ENCODE measurements at places on chromosomes 5 and 9. TPM values are rescaled to one million over a fixed set of nuclear protein-coding genes. Genes with fewer than 3 reads are reported as not detected.

The FCN2 gene
- not detected for total RNA-seq

DNA sequence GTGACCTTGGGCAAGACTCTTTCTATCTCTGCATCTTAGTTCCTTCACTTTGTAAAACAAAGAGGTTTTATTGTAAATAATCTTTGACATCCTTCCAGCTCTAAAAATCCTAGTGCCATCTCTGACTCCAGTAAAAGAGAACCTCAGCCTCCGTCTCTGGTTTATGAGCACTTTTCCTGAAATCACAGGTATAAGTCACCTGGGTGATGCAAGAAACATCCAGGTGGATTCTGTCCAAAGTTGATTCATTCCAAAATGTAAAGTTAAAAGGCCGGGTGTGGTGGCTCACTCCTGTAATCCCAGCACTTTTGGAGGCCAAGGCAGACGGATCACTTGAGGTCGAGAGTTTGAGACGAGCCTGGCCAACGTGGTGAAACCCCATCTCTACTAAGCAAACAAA lies 21.1 kb upstream of the UBAP2 start:
- H3K36me3 ChIP-seq, result no peaks in the 10 kb centered on the region
- no peaks in the 10 kb centered on the region for H3K27me3 ChIP-seq
- no peak for DNase-seq
- no peak overlapping the region for H3K27ac ChIP-seq
- H3K4me3 ChIP-seq, result no peak overlapping the region
- no peaks in the 10 kb centered on the region for H3K4me1 ChIP-seq

The HRH2 gene
- total RNA-seq, result 9.3 TPM

- H3K27me3 ChIP-seq, result peaks cover 29% of the 10 kb centered on the region
- no peak for DNase-seq
- no peaks in the 10 kb centered on the region for H3K36me3 ChIP-seq
- no peak overlapping the region for H3K27ac ChIP-seq
- no peak overlapping the region for H3K4me3 ChIP-seq
Observed at GRCh38 chr9:115115924-115116323, 2.0 kb downstream of the TNC start.

The FBXL7 gene
- total RNA-seq, result 17.8 TPM

GRCh38 chr5:438481-438981 lies 4.4 kb upstream of the EXOC3 start:
- H3K4me1 ChIP-seq, result peaks cover 4% of the 10 kb centered on the region
- no peak overlapping the region for H3K4me3 ChIP-seq
- H3K36me3 ChIP-seq, result no peaks in the 10 kb centered on the region
- H3K27me3 ChIP-seq, result no peaks in the 10 kb centered on the region
- no peak for DNase-seq

DNA sequence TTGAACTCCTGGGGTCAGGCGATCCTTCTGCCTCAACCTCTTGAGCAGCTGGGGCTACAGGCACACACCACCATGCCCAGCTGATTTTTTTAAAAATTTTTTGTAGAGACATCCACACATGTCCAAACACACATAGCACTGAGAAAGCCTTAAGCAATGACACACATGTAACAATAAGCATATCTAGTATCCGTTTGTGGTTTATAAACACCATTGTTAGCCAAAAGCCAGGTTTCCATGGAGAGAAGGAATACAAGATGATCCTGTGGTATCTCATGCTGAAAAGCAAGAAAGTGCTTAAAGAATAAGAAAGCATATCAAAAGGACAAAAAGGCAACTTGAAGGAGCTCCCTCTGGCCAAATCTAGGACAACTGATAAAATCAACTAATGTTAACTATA lies 29.7 kb upstream of the SLC1A3 start:
- H3K4me3 ChIP-seq, result no peak overlapping the region
- H3K27me3 ChIP-seq, result no peaks in the 10 kb centered on the region
- H3K36me3 ChIP-seq, result no peaks in the 10 kb centered on the region
- H3K4me1 ChIP-seq, result no peaks in the 10 kb centered on the region
- DNase-seq, result no peak

DNA sequence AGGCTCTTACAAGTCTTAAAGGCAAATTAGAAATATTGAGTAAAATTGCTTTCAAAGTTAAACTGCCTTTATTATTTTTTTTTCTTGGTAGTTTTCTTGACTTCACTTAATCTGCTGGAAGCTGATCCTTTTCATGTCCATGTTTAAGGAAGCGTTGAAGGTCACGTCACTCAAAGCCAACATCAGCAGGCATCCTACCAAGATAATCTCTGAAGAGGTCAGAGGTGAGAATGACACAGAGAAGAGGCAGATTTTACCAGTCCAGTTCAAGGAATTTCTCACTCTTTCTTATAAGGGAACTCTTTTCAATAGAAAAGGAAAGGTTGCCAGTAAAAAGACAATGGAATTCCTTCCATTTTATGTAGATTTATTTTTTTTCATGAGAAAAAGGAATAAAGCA lies 259.8 kb downstream of the ANXA1 start:
- H3K4me3 ChIP-seq, result no peak overlapping the region
- H3K27me3 ChIP-seq, result no peaks in the 10 kb centered on the region
- no peak overlapping the region for H3K27ac ChIP-seq
- no peaks in the 10 kb centered on the region for H3K36me3 ChIP-seq
- H3K4me1 ChIP-seq, result no peaks in the 10 kb centered on the region
